ENCODE measurements at places on chromosomes 3 and 15.

DNA sequence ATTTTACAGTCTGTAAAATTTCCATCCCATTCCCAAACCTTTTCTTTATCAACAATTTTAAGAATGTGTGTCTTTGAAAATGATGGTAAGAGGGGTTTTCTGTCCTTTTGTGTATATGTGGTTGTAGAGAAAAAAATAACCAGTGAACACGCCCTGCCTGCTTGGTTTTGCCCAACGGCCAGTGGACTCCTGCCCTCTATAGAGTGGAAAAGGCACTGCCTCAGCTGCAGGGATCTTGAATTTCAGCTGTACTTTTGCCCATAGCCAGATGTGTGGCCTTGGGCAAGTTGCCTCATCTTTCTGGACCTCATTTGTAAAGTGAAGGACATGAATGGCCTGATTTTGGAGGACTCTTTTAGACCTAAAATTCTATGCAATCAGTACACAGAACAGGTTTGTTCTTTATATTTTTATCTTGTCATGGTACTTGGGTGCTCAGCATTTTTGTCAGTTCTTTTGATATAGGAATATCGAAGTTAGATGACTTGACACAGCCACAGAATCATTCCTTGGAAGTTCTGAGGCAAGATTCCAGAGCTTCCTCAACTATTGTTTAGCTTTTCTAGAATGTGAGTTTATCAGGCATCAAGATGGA, 81.0 kb downstream of the CLDN11 start:
- no peak overlapping the region for H3K27ac ChIP-seq
- DNase-seq, result no peak
- no peaks in the 10 kb centered on the region for H3K36me3 ChIP-seq

- peaks cover 64% of the 10 kb centered on the region for H3K36me3 ChIP-seq
- no peak overlapping the region for H3K4me3 ChIP-seq
- H3K27me3 ChIP-seq, result no peaks in the 10 kb centered on the region
- no peak for DNase-seq
- H3K27ac ChIP-seq, result no peak overlapping the region
- peaks cover 3% of the 10 kb centered on the region for H3K4me1 ChIP-seq
These were observed 13.4 kb downstream of the ATRIP start for GRCh38 chr3:48459773-48460516.

- peaks cover 12% of the 10 kb centered on the region for H3K4me1 ChIP-seq
- H3K27me3 ChIP-seq, result peaks cover 2% of the 10 kb centered on the region
- no peak overlapping the region for H3K4me3 ChIP-seq
- peak; percentile 27 for DNase-seq
These were observed 60.3 kb downstream of the NOX5 start for GRCh38 chr15:69074843-69075224.

- H3K27ac ChIP-seq, result no peak overlapping the region
- DNase-seq, result no peak
- no peak overlapping the region for H3K4me3 ChIP-seq
- H3K36me3 ChIP-seq, result no peaks in the 10 kb centered on the region
These were observed 519.0 kb upstream of the PROK2 start for GRCh38 chr3:72303926-72304325.

DNA sequence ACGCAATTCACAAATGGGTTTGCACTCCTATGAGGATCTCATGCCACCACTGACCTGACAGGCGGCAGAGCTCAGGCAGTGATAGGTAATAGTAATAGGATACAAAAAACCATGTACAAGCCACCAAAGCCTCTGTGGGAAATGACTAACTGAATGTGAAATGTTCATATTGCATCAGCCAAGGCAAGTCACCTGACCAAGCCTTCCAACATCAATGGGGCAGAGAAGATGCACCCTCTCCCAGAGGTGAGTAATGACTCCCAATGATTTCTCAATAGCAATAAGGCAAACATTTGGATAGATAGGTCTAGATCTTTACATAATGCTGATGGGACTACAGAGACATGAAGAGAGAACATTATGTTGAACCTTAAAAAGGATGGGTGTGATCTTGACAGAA, 14.9 kb downstream of the CNTN3 start:
- no peak for DNase-seq
- H3K36me3 ChIP-seq, result no peaks in the 10 kb centered on the region
- no peaks in the 10 kb centered on the region for H3K27me3 ChIP-seq

- no peaks in the 10 kb centered on the region for H3K36me3 ChIP-seq
- no peak overlapping the region for H3K4me3 ChIP-seq
- DNase-seq, result peak; percentile 74
- H3K27ac ChIP-seq, result peak overlapping the region; percentile 82
- H3K27me3 ChIP-seq, result no peaks in the 10 kb centered on the region
These were observed 34.6 kb downstream of the CD200R1L start for GRCh38 chr3:112811917-112812660.

DNA sequence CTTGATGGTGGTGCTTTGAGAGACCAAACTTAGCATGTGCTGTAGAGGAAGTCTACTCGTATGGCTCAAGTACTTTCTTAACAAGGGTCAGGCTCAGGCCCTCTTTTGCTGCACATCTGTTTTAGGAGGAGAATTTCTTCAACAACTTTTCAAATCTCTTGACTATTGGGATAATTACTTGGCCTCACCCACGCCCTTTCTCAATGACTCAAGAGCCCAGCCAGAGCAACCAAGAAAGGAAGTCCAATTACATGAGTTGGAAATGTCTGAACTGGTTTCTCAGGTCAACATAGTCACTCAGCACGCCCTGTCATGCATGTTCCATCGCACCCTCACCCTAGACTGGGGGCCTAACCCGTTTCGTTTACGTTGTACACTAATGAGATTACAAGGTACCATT, 44.8 kb upstream of the UMPS start:
- no peaks in the 10 kb centered on the region for H3K36me3 ChIP-seq
- H3K4me1 ChIP-seq, result no peaks in the 10 kb centered on the region
- H3K27ac ChIP-seq, result no peak overlapping the region
- H3K4me3 ChIP-seq, result no peak overlapping the region
- no peaks in the 10 kb centered on the region for H3K27me3 ChIP-seq

- DNase-seq, result no peak
- no peaks in the 10 kb centered on the region for H3K27me3 ChIP-seq
- H3K4me3 ChIP-seq, result no peak overlapping the region
- H3K4me1 ChIP-seq, result no peaks in the 10 kb centered on the region
These were observed 16.1 kb upstream of the C15orf61 start for GRCh38 chr15:67504796-67505195.

DNA sequence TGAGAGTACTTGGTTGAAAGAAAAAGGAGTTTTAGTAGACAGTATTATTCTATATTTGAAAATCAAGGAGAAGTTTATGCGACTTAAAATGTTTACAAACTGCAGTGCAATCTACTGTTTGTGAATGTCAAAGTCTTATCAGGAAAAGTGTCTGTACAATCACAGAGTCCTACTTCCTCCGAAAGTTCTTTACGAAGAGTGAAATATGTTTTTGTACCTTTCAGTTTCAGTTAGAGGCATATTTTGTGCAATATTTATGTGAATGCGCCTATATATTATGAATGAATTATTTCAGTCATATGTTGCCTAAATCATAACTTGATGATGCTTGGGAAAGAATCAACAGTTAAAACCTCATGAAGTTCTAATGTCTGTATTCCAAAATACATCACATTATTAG, 31.5 kb downstream of the NGRN start:
- no peak overlapping the region for H3K27ac ChIP-seq
- no peaks in the 10 kb centered on the region for H3K36me3 ChIP-seq
- H3K4me1 ChIP-seq, result peaks cover 15% of the 10 kb centered on the region

DNA sequence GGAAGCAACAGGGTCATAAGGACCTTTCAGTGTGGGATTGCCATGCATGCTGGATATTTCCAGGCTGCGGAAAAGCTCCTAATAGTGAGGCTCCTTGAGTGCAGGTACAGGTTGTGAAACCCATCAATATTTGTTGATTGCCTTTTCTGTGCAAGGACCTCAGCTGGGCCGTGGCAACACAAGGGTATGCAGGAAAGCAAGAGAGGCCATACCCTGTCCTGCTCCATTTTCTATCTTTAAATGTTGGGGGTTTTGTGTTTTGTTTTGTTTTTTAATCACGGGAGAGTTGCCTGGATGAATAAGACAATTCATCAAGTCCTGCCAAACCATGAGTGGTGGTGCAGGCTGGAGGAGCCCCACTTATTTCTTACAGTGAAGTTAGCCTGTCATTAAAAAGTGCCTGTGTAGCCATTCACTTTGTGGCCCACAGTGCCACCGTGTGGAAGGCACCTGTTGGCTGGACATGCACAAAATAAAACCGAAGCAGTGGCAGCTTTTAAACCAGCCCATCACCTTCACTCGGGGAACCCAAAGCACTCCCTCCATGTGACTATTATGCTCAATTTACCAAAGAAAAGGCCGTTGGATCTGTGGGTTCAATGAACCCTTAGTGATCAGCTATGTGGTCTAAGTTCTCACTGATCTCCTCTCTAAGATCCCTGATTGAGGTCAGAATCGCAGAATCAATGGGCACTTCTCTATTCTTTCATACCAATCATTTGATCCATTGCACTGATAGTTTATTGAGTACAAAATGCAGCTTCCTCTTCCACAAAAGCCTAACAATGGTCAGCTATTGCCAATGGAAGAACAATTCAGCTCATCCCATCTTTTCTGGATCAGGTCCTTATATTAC, 42.2 kb downstream of the CLDN18 start:
- H3K36me3 ChIP-seq, result no peaks in the 10 kb centered on the region
- no peaks in the 10 kb centered on the region for H3K4me1 ChIP-seq
- no peak overlapping the region for H3K27ac ChIP-seq
- H3K4me3 ChIP-seq, result no peak overlapping the region
- no peaks in the 10 kb centered on the region for H3K27me3 ChIP-seq

DNA sequence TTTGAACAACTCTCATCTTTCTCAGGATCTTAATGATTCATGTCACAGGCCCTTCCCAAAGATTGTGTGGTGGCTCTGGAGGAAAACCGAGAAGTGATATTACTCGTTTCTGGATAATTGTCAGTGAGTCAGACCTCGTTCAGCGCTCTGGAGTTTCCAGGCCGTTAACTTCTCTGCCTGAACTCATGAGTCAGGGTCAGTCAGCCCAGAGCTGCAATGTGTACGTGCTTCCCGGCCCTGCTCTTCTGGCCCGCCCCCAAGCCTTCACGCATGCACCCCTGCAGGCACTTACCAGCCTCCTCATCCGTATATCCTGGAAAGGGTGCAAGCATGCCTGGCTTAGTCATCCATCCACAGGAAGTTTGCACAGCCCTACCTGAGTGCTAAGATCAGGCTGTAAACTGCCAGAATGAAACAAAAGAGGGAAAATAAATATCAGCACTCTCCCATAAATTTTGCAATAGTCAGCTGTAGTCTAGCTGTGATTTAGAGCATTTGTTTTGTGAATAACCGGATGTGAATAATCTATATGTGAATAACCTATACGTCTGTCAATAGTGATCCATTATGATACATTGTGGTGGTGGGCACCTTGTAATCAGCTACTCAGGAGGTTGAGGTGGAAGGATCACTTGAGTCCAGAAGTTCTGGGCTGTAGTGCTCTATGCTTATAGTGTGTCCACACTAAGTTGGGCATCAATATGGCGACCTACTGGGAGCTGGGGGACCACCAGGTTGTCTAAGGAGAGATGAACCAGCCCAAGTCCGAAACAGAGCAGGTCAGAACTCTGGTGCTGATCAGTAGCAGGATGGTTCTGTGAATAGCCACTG, 35.3 kb upstream of the SEMA4B start:
- peak overlapping the region; percentile 78 for H3K27ac ChIP-seq
- no peaks in the 10 kb centered on the region for H3K4me1 ChIP-seq
- DNase-seq, result peak; percentile 82
- no peak overlapping the region for H3K4me3 ChIP-seq

- peak overlapping the region; percentile 53 for H3K4me3 ChIP-seq
These were observed 826 bp downstream of the SHC4 start for GRCh38 chr15:48962662-48963523.

DNA sequence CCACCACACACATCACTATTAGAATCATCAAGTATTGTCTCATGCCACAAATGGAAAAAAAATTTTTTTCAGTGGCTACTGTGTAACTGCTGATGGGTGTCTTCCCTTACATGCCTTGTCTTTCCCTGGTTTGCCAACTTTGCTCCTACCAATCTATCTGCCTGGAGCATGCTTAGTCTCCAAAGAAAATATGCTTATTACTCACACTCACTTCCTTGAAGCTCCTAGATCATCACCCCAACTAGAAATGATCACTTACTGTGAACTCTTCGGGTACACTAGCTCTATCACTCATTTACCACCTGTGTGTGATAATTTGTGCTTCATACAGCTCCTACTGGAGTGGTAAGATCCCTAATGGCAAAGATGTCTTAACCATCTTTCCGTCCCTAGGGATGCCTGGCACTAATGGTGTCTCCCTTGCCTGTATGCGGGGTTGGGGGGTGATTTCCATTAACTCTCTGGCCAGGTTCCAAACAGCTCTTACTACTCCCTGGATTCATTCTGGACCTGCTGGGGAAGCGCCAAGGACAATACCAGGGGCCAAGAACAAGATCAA, 799 bp downstream of the VPS33B start:
- no peak for DNase-seq
- peak overlapping the region; percentile 69 for H3K27ac ChIP-seq
- H3K4me3 ChIP-seq, result peak overlapping the region; percentile 73

- no peak overlapping the region for H3K4me3 ChIP-seq
- H3K27me3 ChIP-seq, result no peaks in the 10 kb centered on the region
- no peaks in the 10 kb centered on the region for H3K36me3 ChIP-seq
These were observed 8.9 kb downstream of the OR5AC2 start for GRCh38 chr3:98095882-98096281.

- no peaks in the 10 kb centered on the region for H3K4me1 ChIP-seq
- H3K27ac ChIP-seq, result no peak overlapping the region
- DNase-seq, result no peak
- H3K4me3 ChIP-seq, result no peak overlapping the region
- no peaks in the 10 kb centered on the region for H3K27me3 ChIP-seq
These were observed 19.3 kb upstream of the ATP10A start for GRCh38 chr15:25882466-25882865.

DNA sequence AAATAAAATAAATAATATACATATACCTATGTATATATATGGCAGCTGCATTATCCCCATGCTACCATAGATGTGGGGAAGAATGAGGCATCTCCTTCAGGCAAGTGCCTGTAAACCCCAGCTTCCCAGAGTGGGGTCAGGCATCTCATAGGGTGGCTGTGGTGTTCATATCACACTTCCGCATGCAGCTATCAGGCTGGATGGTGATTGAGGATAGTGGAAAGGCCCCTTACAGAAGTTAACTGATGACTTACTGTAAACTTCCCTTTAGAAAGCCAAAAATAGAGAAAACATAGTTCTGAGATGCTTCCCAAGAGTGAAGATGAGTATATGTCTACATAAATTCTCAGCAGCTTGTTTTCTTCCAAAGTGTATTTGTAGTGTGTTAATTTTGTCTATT, 3.5 kb upstream of the PP2D1 start:
- H3K4me1 ChIP-seq, result no peaks in the 10 kb centered on the region
- no peak overlapping the region for H3K4me3 ChIP-seq
- no peaks in the 10 kb centered on the region for H3K36me3 ChIP-seq
- no peak overlapping the region for H3K27ac ChIP-seq
- no peak for DNase-seq

GRCh38 chr3:187763850-187764648, 18.8 kb upstream of the BCL6 start:
- peaks cover 13% of the 10 kb centered on the region for H3K4me1 ChIP-seq
- no peaks in the 10 kb centered on the region for H3K27me3 ChIP-seq
- no peak overlapping the region for H3K4me3 ChIP-seq

DNA sequence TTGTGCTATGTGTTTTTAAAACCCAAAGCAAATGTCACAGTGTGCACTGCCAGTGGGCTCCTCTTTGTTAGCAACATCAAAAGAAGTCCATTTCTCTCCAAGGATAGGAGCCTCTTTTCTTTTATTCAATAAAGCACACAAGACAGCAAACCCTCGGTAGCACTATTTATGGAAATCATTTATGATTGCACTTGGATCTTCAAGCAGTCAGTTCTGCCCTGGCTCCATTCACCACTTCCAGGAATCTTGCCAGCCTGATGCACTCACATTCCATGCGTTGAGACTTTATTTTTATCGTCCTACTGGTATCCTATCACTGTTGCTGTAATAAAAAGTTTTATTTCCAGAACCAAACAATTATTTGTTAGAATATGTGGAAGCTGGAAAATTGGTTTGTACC, 412.1 kb downstream of the TBL1XR1 start:
- no peaks in the 10 kb centered on the region for H3K27me3 ChIP-seq
- no peaks in the 10 kb centered on the region for H3K4me1 ChIP-seq
- peak; percentile 74 for DNase-seq
- peak overlapping the region; percentile 77 for H3K27ac ChIP-seq

Measured in sigmoid colon (tissue), 7 donors.